ENCODE measurements at places on chromosomes 11 and 22.
A peak's percentile ranks its signal among the peaks of the same experiment; 100 is the strongest.

- no peak for DNase-seq
Observed at GRCh38 chr11:102560555-102561011, 30.0 kb upstream of the MMP7 start.

GRCh38 chr11:75766443-75767227 lies 1.9 kb upstream of the DGAT2 start:
- no peak for DNase-seq

DNA sequence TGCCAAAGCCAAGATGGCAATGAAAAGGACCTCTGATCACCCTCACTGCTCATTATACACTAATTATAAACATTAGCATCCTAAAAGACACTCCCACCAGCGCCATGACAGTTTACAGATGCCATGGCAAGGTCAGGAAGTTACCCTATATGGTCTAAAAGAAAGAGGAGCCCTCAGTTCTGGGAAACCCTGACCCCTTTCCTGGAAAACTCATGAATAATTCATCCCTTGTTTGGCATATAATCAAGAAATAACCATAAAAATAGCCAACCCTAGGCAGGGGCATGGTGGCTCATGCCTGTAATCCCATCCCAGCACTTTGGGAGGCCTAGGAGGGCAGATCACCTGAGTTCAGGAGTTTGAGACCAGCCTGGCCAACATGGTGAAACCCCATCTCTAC lies 12.7 kb upstream of the CAPN5 start:
- no peak for DNase-seq

DNA sequence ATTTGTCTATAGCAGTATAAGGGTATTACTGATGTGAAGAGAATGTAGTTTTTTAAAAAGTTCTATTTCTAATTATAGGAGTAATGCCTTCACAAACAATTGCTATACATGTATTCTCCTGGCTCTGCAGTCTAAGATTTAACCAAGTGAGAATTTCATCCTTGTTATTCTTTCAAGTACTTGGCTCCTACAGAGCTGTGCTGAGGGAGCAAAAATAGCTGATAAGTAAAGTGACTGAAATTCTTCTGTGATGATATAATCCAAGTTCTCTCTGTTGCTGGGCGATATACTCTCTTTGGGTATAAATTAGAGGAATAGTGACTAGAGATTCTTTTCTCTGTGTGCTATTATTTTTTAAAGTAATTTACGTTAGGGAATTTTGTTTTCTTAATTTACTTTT lies 68.0 kb downstream of the PGR start:
- no peak for DNase-seq

- no peak for DNase-seq
Observed at GRCh38 chr11:122755409-122755808, 82.9 kb upstream of the CRTAM start.

- no peak for DNase-seq
Observed at GRCh38 chr11:130234315-130234714, 74.7 kb downstream of the ST14 start.

- no peak for DNase-seq
Observed at GRCh38 chr11:104078245-104078644, 41.8 kb downstream of the DDI1 start.

- no peak for DNase-seq
Observed at GRCh38 chr11:1925373-1926155, 6.1 kb downstream of the TNNT3 start.

GRCh38 chr22:41799486-41800347 lies 762 bp upstream of the CCDC134 start:
- peak; percentile 27 for DNase-seq

DNA sequence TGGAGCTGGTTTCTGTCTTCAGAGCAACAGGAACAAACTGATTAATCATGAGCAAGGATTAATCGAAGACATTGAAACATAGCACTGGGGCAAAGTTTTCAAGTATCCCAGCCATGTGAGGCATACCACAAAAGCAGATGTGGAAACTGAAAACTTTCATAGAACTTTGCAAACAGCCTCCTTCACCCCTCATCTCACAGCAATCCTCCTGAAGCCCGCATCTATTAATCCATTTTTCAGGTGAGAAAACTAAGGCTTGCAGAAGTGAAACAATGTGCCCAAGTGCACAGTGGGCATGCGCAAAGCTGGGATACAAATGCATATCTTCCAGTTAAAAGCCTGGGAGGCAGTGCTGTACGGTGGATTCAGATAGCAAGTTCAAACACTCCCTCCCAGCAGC lies 58.6 kb upstream of the HMGXB4 start:
- DNase-seq = no peak

DNA sequence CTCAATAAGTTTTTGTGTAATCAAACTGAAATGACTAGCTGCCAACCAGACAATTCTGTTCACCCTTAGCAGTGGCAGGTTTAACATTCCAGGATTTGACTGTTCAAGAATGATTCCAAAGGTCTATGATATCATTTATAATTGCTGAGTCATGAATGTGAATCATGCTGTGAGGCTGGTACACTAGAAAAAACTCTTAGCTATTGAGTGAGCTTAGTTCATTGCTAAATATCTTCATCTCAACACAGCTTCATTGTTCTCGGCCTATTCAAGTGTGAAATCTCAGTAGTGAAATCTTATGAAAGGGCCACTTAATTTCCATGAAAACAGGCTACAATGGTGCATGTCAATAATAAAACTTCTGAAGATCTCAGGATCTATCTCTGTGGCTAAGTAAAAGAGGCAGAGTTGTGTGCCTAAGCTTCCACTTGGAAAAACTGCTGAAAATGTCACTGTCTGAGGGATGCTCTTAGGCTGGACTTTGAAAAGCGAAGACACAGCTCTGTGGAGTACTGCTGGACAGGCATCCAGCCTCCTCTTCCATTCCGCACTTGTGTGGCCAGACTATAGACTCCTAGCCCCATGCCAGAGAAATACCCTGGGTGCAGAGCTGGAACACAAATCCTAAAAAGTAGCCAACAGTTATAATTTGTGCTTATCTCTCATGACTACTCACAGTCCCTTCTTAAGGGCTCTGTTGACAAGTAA lies 12.8 kb downstream of the AQP11 start:
- DNase-seq = no peak

DNA sequence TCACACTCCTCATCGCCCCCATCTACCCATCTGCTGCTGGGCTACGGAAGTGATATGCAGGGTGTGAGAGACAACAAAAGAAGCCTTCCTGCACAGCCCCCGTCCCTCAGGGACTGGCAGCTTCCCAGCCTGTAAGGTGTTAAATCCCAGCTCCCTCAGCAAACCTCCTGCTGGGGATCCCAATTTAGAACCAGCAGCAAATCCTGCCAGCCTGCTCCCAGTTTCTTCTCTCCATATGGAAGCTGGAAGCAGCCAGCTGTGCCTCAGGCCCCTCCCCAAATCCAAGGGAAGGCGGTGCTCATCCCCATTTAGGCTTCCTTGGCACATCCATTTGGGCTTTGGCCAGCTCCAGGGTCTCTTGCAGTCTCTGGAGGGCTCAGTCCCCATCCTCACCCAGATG lies 47.5 kb downstream of the PAMR1 start:
- no peak for DNase-seq

DNA sequence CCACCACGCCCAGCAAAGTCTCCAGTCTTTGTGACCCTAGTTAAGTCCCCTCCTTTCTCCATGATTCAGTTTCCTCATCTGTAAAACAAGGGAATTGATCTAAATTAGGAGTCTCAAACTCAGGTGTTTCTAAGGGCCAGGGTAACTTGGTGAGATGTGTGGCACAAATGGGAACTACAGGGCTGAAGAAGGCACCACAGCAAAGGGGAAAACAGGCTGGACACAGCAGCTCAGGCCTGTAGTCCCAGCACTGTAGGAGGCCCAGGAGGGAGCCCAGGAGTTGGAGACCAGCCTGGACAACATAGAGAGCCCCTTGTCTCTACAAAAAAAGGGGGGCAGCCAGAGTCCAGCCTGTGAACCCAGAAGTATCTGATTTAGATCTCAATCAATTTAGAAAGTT lies 15.6 kb upstream of the PATZ1 start:
- no peak for DNase-seq

All from tibial nerve (tissue), 4 donors.